ENCODE measurements at places on chromosomes 1 and 21.

- DNase-seq, result no peak
These were observed 8.5 kb downstream of the COLGALT2 start for GRCh38 chr1:184028854-184029623.

- DNase-seq, result no peak
These were observed 44.8 kb downstream of the RIMS3 start for GRCh38 chr1:40620586-40621210.

- DNase-seq, result no peak
These were observed 457 bp downstream of the VAV3 start for GRCh38 chr1:107964336-107965109.

DNA sequence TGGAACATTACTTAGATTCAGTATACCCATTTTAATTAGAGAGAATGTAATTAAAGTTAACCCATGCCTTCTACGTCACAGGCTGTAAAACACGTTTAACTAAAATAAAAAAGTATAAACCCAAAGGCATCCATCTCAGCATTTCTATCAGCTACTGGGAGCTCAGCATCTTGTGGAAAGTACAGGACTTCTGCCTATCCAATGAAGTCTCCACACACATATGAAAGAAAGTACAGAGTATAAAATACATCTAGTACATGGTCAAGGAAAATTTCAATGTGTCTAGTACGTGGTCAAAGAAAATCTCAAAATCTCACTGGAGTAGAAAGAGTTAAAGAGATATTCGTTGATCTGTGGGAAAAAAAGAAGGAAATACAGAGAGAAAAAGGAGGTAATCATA, 141.4 kb upstream of the ZNHIT6 start:
- DNase-seq, result no peak

Data from left forelimb (tissue), 1 donor.